ENCODE measurements at places on chromosomes 16 and 17.
A peak's percentile ranks its signal among the peaks of the same experiment; 100 is the strongest.

DNA sequence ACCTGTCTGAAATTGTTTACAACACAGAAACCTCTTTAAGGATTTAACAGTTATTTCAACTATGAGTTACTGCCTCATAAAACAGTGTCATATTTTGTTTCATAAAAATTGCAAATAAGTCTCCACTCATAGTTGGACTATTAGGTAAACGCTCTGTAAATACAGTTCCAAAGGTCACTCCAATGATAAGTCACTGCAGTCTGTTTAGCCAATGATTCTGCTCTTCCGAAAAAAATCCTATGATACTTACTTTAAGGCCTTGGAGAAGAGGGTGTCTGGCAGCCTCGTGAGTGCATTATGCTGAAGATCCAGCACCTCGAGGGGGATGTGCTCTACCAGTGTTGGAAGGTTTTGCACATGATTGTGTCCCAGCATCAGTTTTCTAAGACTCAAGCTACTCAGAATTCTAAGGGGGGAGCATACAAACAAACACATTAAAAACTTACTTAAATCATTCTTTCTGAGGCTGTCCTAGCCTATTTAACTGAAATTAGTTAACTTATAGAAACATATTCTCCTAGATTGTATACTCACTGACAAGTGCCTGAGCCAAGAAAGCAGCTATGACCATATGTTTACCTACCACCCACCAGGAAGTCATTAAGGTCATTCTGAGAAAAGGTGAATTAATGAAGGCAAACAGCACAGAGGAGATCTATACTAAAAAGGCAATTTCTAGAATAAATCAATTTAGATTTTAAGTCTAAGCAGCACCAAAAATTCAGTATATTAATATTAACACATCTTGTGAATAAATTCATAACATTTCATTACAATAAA lies 41.1 kb downstream of the MARVELD3 start:
- no peak for DNase-seq

DNA sequence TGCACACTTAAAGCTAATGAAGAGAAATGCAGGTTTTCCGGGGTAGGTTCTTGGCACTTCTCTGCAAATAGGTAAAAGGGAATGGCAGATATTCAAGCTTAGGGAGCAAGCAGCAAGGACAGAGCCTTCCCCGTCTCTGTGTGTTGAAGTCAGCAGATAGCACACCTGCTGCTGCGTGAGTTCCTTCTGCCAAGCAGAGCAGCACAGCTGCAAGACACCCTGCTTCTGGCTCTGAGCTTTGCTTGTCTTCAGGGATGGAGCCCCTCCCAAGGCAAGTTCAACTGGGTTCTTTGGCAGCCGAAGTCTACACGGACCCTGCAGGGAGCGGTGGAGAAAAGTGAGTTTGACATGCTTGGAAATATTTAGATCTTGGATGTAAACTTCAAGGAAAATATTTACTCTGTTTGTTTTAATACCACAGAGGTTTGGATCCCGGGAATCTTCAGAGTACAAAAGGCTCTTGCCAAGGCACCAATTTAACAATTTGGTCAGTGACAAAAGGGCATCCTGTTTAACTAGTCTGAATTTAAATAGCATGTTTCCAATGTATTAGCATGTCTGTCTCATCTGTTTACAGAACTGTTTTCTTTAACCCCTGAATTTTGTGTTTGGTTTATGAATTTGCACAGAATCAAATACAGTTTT lies 113.4 kb upstream of the KCNJ16 start:
- no peak for DNase-seq

- no peak for DNase-seq
Measured at GRCh38 chr16:70570967-70571570, 47.5 kb downstream of the SF3B3 start.

GRCh38 chr16:21708533-21709115 lies 44.9 kb downstream of the OTOA start:
- peak; percentile 30 for DNase-seq

GRCh38 chr16:610513-611381 lies 20.0 kb upstream of the WFIKKN1 start:
- DNase-seq: no peak

- peak; percentile 37 for DNase-seq
Measured at GRCh38 chr16:65876056-65876408, 490.5 kb upstream of the CDH5 start.

GRCh38 chr16:908526-909155 lies 62.1 kb downstream of the LMF1 start:
- DNase-seq: no peak

- DNase-seq: no peak
Measured at GRCh38 chr16:64615630-64616280, 506.1 kb downstream of the CDH11 start.

GRCh38 chr16:8859913-8860881 lies 8.6 kb downstream of the CARHSP1 start:
- DNase-seq: no peak

DNA sequence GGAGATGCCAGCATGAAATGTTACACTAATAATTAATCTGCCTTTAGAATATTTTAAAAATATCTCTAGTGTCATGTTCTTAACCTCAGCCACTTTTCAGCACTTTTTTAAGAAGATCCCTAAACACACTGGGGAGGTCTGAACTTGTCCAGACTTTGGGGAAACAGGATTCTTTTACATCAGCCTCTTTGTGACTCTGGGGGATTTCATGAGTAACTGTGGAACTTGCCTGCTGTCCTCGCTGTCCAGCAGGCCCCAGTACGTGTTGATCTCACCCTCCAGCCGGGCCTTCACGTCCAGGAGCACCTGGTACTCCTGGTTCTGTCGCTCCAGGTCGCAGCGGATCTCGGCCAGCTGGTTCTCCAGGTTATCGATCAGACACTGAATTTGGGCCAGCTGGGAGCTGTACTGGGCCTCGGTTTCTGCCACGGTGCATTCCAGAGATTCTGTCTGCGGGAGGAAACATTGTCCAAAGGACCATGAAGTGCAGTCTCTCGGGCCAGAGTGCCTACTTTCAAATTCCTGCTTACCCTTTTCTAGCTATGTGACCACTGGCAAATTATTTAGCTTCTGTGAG lies 5.5 kb downstream of the KRT40 start:
- DNase-seq: no peak

DNA sequence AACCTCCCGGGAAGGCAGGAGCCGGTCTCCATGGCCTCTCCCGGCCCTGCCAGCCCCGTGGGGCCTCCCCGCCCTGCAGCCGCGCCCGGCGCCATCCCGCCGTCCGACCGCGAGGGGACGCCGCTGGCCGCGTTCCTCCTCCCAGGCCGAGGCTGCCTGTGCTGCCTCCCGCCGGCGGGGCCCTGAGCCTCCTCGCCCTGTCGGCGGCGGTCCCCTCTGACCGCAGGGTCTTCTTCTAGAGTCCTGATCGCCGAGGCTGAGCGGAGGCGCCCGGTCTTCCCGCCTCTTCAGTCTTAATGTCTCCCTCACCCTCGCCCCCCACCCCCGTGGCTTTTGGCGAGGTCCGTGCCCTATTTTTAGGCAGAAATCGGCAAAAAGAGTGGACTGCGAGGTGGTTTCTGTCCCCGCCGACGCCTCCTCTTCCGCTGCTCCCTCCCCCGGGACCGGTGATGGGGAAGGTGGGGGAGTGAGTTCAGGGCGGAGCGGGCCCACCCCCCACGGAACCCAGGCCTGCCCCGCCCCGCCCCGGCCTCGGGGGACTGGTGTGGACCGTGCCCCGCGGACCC lies 794 bp upstream of the CPNE7 start:
- DNase-seq: no peak

DNA sequence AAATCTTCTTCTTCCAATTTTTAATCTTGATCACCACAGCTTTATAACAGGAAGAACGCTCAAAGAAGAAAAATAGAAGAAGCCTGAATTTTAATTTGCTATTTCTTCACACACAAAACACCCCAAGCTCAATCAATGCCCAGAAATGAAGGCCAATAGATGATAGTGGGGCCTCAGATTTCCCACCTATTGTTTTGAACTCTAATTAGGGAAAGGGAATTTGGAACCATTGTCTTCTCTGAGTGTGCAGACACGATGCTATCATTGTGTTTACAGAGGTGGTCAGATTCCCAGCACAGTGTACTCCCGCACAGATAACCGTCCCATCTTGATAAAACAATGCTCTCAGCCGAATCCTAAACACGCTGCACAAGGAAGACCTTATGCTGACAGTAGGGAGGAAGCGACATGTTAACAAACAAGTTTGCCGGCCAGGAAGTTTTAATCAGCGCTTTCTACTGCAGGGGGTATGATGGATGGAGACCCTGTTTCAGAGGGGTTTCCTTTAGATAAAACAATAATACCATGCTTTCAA lies 684.7 kb downstream of the MAF start:
- no peak for DNase-seq

DNA sequence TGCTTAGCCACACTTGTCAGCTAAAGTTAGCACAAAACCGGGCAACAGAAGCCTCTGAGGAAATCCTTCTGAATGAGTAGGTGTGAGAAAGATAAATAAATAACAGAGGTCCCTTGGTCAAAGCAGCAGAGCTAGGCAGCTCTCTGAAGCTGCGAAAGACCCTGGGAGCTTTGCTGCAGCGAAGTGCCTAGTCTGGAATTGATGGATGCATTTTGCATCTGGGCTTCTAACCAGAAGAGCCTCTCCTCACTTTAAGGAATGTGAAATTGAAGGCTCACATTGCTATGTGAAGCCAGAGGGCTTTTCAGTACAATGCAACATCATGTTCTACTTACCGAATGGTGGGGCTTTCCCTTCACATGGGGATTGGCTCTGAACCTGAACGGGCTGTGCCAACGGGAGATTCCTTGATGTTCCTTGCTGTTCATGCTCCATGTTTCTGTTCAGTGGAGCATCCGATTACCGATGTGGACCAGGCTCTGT lies 274.6 kb downstream of the HS3ST3B1 start:
- DNase-seq: no peak

GRCh38 chr17:80839511-80839941 lies 152.1 kb upstream of the CHMP6 start:
- DNase-seq: no peak

GRCh38 chr17:2214929-2215615 lies 88.5 kb downstream of the SMG6 start:
- no peak for DNase-seq

DNA sequence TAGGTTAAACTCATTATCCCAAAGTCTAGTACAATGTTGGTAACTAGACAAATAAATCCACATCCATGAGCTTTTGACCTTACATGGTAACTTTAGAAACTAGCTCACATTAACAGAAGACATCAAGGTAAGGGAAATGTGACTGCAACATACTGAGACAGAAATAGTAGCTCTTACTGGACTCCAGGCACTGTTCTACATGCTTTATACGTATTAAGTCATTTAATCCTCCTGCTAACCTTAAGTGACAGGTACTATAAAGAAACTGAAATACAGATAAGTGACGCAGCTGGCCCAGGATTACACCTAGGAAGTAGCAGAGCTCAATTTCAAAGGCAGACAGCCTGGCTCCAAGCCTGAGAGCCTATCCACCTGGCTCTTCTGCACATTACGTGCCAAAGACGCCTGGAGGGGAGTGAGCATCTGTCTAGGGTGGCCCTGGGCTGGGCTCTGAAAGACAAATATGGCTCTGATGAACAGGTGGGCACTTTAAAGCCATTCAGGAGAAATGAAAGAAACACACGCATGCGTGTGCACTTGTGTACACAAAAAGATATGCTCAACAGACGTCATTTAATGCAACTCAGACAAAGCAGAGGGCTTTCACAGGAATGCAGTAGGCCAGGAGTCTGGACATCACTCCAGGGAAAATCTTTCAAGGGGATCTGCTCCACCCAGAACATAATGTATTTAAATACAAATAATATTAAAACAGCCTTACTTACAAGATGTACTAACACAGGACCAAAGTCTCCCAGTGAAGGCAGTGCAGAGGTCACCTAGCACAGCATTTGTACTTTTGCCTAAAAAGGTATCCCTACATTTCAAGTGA lies 4.4 kb downstream of the ZC3H7A start:
- DNase-seq: no peak

- DNase-seq: no peak
Measured at GRCh38 chr17:8828517-8828875, 29.3 kb upstream of the MFSD6L start.

DNA sequence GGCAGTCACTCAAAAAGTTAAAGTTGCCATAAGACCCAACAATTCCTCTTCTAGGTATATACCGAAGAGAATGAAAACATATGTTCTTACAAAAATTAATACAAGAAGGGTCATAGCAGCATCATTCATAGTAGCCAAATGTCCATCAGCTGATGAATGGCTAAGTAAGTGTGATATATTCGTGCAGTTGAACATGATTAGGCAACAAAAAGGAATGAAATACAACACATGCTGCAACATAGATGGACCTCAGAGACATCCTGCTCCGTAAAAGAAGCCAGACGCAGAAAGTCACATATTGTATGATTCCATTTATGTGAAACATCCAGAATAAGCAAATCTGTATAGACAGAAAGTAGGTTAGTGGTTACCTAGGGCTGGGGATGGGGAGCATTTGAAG lies 229.4 kb upstream of the CACNG5 start:
- DNase-seq: no peak

DNA sequence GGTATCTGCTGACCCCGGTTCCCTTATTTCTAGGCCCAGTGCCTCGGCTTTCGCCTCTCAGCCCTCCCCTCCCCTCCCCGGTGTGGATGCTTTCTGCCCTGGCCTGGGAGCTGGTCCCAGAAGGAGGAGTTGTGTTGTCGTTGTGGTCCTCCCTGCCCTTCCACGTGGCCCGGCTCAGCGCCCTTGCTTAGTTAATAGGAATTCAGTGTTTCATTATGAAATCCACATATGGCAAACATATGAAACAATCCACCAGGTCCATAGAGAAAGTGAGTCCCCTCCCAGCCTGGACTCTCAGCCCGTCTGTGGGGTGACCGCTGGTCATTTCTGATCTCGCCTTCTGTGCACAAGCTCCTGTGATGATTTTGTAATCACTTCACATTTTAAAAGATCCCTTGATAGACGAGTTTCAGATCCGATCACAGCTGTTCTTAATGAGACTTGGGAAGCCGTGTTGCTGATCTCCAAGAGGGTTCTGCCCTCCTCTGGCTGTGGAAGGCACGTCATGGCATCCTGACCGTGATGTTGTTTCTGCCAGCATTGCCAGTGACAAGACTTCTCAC lies 112.1 kb downstream of the BANP start:
- DNase-seq: peak; percentile 44

DNA sequence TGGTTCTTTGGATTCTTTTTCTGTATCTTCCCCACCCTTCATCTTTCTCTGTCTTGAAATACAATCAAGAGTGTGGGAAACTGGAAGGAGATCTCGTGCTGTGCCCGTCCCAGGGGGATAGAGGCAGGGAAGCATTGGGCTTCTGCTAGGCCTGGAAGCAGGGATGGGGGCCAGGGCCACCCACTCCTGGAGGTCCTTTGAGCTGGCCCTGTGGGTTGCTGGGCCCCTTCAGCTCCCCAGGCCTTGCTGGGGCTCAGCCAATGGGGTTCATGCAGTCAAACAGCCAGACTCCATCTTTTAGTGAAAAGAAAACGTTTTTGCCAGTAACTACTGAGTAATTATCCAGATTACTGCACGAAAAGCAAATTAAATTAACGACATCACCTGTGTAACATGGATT lies 67.8 kb downstream of the CCDC182 start:
- no peak for DNase-seq

GRCh38 chr17:10605221-10605783 lies 51.8 kb downstream of the MYH3 start:
- no peak for DNase-seq
